ENCODE measurements at places on chromosomes 16 and 17. TPM values are rescaled to one million over a fixed set of nuclear protein-coding genes. Genes with fewer than 3 reads are reported as not detected.

GRCh38 chr17:44911133-44912001 is 3.9 kb downstream of the GFAP start:
- H3K4me3 ChIP-seq = no peak overlapping the region
- H3K4me1 ChIP-seq = peaks cover 9% of the 10 kb centered on the region
- peaks cover 4% of the 10 kb centered on the region for H3K27me3 ChIP-seq
- no peaks in the 10 kb centered on the region for H3K36me3 ChIP-seq
- DNase-seq = peak; percentile 76
- no peak overlapping the region for H3K27ac ChIP-seq

- H3K27ac ChIP-seq = no peak overlapping the region
- no peak for DNase-seq
- H3K4me3 ChIP-seq = no peak overlapping the region
- H3K36me3 ChIP-seq = no peaks in the 10 kb centered on the region
- no peaks in the 10 kb centered on the region for H3K27me3 ChIP-seq
- no peaks in the 10 kb centered on the region for H3K4me1 ChIP-seq
These were observed 591.1 kb upstream of the C16orf82 start for GRCh38 chr16:26475596-26475995.

GRCh38 chr17:77425791-77426641 is 285.2 kb downstream of the SEC14L1 start:
- H3K4me1 ChIP-seq = peaks cover 83% of the 10 kb centered on the region
- no peak overlapping the region for H3K4me3 ChIP-seq
- no peaks in the 10 kb centered on the region for H3K27me3 ChIP-seq
- peak; percentile 90 for DNase-seq
- H3K36me3 ChIP-seq = no peaks in the 10 kb centered on the region
- H3K27ac ChIP-seq = peak overlapping the region; percentile 86

- H3K4me1 ChIP-seq = peaks cover 10% of the 10 kb centered on the region
- H3K27ac ChIP-seq = no peak overlapping the region
- H3K4me3 ChIP-seq = no peak overlapping the region
- peaks cover 2% of the 10 kb centered on the region for H3K36me3 ChIP-seq
These were observed 36.9 kb downstream of the UBN1 start for GRCh38 chr16:4884209-4884608.

- no peak overlapping the region for H3K27ac ChIP-seq
- no peaks in the 10 kb centered on the region for H3K27me3 ChIP-seq
- peaks cover 10% of the 10 kb centered on the region for H3K4me1 ChIP-seq
- no peaks in the 10 kb centered on the region for H3K36me3 ChIP-seq
- no peak overlapping the region for H3K4me3 ChIP-seq
- no peak for DNase-seq
These were observed 64.8 kb upstream of the MRC2 start for GRCh38 chr17:62562656-62563055.

DNA sequence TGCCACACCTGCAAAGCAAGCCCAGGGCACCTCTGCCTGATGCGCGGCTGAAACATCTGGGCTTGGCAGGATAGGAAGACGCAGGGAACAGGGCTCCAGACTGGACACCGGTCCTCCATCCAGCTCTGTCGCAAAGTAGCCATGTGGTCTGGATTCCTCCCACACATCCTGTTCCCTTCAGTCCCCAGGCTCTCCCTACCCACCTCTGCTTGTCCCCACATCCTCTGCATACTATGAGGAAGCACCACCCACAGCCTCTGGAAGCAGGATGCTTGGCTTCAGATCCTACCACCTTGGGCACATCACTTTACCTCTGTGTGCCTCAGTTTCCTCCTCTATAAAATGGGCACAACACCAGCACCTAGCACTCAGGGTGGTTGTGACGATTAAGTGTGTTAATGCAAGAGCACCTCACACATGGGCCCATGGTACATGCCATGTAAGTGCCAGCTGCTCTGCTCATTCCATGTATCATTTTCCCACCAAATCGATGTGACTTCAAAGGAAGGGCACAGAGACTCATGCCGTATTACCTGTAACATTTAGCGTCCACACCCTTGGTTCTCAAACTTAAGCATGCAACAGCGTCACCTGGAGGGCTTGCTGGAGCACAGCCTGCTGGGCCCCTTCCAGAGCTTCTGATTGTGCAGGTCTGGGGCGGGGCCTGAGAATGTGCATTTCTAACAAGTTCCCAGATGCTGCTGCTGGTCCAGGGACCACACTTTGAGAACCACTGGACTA is 138.6 kb upstream of the SDK2 start:
- H3K4me3 ChIP-seq = no peak overlapping the region
- no peak overlapping the region for H3K27ac ChIP-seq
- no peak for DNase-seq
- H3K4me1 ChIP-seq = peaks cover 7% of the 10 kb centered on the region
- H3K36me3 ChIP-seq = no peaks in the 10 kb centered on the region

DNA sequence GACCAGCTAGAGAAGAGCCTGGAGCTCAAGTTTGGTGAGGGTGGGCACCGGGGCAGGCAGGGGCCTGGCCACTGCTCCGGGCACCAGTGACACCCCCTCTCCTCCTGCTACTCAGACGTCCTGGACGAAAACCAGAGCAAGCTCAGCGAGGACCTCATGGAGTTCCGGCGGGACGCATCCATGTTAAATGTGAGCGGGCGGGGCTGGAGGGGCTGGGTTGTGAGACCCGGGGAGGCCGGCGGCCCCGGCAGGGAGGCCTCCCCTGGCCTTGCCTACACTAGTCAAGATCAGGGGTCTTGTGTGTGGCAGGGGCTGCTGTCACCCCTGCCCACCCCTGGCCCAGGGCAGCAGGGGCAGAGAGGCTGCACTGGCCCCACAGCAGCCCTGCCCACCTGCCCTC is 17.8 kb downstream of the TRAF7 start:
- no peaks in the 10 kb centered on the region for H3K27me3 ChIP-seq
- no peak overlapping the region for H3K27ac ChIP-seq
- H3K4me1 ChIP-seq = no peaks in the 10 kb centered on the region
- H3K4me3 ChIP-seq = no peak overlapping the region
- H3K36me3 ChIP-seq = no peaks in the 10 kb centered on the region
- DNase-seq = no peak

GRCh38 chr17:14214271-14214670 is 22.4 kb downstream of the CDRT15 start:
- DNase-seq = no peak
- H3K27me3 ChIP-seq = no peaks in the 10 kb centered on the region
- no peaks in the 10 kb centered on the region for H3K36me3 ChIP-seq
- no peaks in the 10 kb centered on the region for H3K4me1 ChIP-seq
- H3K4me3 ChIP-seq = no peak overlapping the region

- no peak for DNase-seq
- H3K36me3 ChIP-seq = no peaks in the 10 kb centered on the region
- no peak overlapping the region for H3K27ac ChIP-seq
- H3K4me3 ChIP-seq = no peak overlapping the region
- H3K4me1 ChIP-seq = no peaks in the 10 kb centered on the region
These were observed 36.2 kb downstream of the ZNF778 start for GRCh38 chr16:89253548-89254287.

DNA sequence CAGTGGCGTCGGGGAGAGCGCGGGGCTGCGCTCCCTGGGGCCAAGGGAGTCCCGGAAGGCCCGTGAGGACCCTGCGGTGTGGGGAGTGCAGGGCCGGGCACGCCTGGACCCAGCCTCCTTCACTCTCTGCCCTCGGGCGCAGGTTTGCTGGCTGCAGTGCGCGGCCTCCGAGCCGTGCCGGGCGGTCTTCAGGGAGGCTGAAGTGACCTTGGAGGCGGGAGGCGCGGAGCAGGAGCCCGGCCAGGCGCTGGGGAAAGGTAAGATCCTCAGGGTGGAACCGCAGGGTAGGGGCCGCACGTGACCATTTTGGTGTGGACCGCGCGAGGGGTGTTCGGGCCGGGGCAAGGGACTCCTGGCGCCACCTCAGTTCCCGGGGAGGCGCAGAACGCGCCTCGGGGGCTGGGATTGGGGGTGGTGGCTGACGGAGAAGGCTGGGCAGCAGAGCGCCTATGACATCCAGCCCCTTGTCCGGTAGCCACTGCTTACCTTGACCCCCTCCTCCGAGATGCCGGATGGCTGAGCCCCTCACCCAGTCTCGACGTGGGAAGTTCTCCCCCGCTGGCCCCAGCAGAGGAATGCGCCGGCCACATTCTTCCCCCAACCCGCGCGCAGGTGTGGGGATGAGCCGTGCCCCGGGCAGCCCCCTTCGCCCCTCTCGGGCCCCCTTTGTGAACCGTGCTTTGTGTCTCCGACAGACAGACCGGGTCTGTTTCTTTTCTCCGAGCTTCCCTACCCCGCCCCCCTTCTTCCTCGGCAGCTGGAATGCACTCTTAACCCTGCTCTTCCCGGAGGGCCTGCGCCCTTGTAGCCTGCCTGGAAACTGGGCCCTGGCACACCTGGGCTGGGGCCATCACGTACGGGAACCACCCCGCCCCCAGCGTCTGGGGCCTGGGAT is 631 bp downstream of the CDH3 start:
- peak overlapping the region; percentile 77 for H3K4me3 ChIP-seq
- peak; percentile 70 for DNase-seq
- peaks cover 44% of the 10 kb centered on the region for H3K4me1 ChIP-seq
- peaks cover 13% of the 10 kb centered on the region for H3K27me3 ChIP-seq
- peak overlapping the region; percentile 91 for H3K27ac ChIP-seq

DNA sequence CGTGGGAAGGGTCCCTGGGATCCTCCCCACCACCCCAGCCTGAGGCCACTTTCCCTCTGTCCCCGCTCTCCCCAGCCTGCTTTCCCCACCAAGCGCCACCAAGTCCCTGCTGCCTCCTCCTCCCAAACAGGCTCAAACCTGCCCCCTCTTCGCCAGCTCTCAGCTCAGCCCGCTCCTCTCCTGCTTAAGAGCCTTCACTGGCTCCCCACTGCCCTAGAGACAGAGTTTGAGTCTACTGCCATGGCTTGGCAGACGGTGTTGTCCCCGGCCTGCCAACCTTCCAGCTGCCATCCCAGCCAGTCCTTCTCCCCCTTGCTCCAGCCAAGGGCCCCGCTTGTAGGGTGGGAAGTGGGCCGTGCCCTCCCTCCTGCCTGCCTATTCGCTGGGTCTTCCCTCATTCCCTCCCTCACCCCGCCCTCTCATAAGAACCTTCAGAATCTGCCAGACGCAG is 11.1 kb downstream of the IL4R start:
- no peaks in the 10 kb centered on the region for H3K36me3 ChIP-seq
- peaks cover 41% of the 10 kb centered on the region for H3K4me1 ChIP-seq
- no peak for DNase-seq
- no peaks in the 10 kb centered on the region for H3K27me3 ChIP-seq
- no peak overlapping the region for H3K4me3 ChIP-seq

GRCh38 chr16:70422543-70422942 is 16.4 kb downstream of the ST3GAL2 start:
- H3K4me1 ChIP-seq = peaks cover 65% of the 10 kb centered on the region
- peak overlapping the region; percentile 72 for H3K27ac ChIP-seq

GRCh38 chr17:39525801-39526506 is 64.7 kb downstream of the CDK12 start:
- DNase-seq = no peak
- no peaks in the 10 kb centered on the region for H3K27me3 ChIP-seq
- H3K27ac ChIP-seq = no peak overlapping the region
- H3K4me1 ChIP-seq = no peaks in the 10 kb centered on the region
- H3K36me3 ChIP-seq = no peaks in the 10 kb centered on the region
- no peak overlapping the region for H3K4me3 ChIP-seq

GRCh38 chr16:50677351-50677750 is 3.8 kb downstream of the SNX20 start:
- H3K4me3 ChIP-seq = no peak overlapping the region
- H3K27ac ChIP-seq = no peak overlapping the region
- no peaks in the 10 kb centered on the region for H3K4me1 ChIP-seq
- no peaks in the 10 kb centered on the region for H3K27me3 ChIP-seq

DNA sequence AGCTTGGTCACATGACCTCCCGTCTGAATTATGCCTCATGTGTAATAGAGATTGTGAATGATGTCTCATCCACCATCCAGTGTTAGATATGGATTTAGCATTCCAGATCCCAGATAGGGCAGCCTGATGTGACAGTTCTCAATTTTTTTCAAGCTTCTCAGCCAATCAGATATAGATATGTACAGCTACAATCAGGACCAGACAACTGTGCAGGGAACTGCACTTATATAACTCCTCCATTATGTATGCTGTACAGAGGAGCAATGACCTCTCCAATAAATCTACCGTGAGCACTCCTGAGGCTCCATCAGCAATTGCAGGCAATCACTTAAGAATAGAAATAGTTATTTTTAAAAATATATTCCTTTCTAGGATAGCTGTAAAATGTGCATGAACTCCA is 722.8 kb upstream of the SOX9 start:
- no peaks in the 10 kb centered on the region for H3K27me3 ChIP-seq
- no peak overlapping the region for H3K4me3 ChIP-seq
- DNase-seq = no peak
- H3K4me1 ChIP-seq = peaks cover 8% of the 10 kb centered on the region
- no peak overlapping the region for H3K27ac ChIP-seq
- no peaks in the 10 kb centered on the region for H3K36me3 ChIP-seq

DNA sequence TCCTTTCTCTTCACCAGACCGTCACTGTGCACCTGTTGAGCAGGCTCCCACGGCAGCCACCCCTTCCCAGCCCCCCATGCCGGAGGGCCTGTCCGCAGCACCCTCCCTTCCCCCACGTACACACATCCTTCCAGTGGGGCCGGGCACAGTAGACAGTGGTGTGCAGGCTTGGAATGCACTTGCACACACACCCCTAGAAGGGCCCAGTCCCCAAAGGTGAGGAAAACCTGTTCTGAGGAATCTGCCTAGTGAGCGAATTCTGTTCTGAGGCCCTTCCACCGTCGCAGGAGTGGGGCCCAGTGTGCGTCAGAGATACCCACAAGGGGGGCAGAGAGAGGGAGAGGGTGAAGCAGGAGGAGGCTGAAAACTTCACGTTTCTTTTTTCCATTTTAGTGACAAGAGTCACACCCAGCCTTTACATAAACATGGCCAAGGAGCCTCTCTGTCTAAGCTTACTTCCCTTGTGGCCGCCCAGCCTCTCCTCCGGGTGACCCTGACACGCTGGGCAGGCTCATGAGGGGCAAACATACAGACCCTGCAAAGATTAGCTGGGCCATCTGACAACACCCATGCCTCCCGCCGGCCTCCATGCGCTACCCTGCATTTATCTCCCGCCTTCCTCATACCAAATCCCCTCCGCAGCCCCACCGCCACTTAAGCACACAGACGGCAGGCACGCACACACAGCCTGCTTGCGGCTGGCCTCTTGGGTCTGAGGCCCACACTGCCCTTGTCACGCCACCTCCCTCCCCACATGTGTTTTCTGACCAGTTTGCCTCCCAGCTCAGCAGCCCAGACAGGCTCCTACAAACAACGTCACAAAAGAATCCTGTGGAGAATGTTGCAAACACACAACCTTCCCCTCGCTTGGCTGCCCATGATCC is 1.8 kb downstream of the ZBTB4 start:
- peak overlapping the region; percentile 100 for H3K27ac ChIP-seq
- no peaks in the 10 kb centered on the region for H3K36me3 ChIP-seq
- H3K27me3 ChIP-seq = no peaks in the 10 kb centered on the region

GRCh38 chr16:22948603-22949368 is 134.8 kb downstream of the HS3ST2 start:
- peaks cover 8% of the 10 kb centered on the region for H3K27me3 ChIP-seq
- no peaks in the 10 kb centered on the region for H3K4me1 ChIP-seq
- DNase-seq = peak; percentile 38
- H3K36me3 ChIP-seq = no peaks in the 10 kb centered on the region

- no peaks in the 10 kb centered on the region for H3K4me1 ChIP-seq
- no peaks in the 10 kb centered on the region for H3K36me3 ChIP-seq
- no peak for DNase-seq
- H3K27me3 ChIP-seq = no peaks in the 10 kb centered on the region
These were observed 22.6 kb downstream of the RABEP1 start for GRCh38 chr17:5304636-5305035.

FBXW10 gene
- total RNA-seq = 0.20 TPM

SLFN12L gene
- total RNA-seq = 0.03 TPM

TBC1D26 gene
- total RNA-seq = 1.7 TPM

ACE gene
- 4.2 TPM for total RNA-seq

GINS2 gene
- 6.1 TPM for total RNA-seq

SLC38A8 gene
- not detected for total RNA-seq

SDK2 gene
- 1.2 TPM for total RNA-seq

TSPOAP1 gene
- 15.4 TPM for total RNA-seq
